ENCODE measurements at places on chromosomes 6 and 20.

DNA sequence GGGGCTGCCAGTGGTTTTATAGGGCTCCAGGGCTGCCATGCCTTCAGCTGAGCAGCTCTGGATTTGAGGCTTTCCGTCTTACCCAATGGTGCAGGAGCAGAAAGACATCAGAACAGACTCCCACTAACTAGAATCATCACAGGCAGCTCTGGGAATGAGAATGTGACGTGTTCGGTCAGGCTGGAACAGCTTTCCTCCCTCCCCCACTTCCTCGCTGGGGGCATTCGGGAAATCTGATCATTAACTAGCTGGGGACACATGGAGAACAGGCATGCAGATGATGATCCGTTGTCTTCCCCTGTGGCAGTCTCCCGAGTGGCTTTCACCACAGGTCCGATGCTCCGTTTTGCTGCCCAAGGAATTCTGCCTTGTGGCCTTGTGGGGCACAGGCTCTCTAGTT lies 5.5 kb upstream of the MTG2 start:
- DNase-seq: no peak

DNA sequence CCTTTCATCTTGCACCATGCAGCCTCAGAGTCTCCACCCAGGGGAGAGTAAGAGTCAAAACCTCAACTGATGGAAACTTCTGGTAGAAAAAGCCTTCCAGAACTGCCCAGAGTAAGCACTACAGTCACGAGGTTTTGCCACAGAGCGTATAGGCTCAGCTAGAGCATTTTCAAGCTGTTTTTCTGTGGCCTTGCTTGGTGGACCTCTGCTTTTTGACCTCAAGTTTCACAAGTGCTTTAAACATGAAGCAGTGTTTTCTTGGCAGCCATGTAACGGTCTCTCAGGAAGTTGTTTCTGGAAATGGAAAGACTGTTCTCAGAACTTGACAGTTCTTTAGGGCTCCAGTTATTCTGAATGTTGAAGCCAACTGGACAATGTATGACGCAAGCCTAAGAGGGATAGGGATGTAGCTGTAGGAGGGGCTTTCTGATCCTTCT lies 146.5 kb downstream of the ZDHHC14 start:
- no peak for DNase-seq

DNA sequence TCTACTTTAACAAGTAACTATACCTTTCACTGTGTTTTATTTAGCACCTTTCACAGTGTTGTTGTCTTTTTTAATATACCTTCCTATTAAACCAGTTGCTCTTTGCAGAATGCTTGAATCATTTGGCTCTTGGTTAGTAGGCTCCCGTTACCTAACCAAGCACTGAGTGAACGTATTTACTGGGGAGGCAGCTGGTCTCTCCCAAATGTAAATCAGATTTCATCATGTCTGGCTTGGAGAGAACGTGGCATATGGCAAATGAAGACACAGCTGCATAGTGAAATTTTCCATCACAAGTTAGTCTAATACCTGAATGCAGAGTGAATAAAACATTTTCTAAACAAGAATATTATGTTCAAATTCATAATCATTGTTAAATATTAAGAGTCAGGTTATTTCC lies 12.4 kb downstream of the HTR1E start:
- DNase-seq: no peak

GRCh38 chr20:50306478-50307423 lies 116.1 kb downstream of the CEBPB start:
- DNase-seq: no peak

- DNase-seq: no peak
Observed at GRCh38 chr20:33611106-33611505, 51.0 kb upstream of the C20orf144 start.

- DNase-seq: peak; percentile 49
Observed at GRCh38 chr6:79868098-79868722, 79.1 kb downstream of the ELOVL4 start.

GRCh38 chr20:47703748-47704147 lies 81.5 kb downstream of the SULF2 start:
- DNase-seq: no peak

DNA sequence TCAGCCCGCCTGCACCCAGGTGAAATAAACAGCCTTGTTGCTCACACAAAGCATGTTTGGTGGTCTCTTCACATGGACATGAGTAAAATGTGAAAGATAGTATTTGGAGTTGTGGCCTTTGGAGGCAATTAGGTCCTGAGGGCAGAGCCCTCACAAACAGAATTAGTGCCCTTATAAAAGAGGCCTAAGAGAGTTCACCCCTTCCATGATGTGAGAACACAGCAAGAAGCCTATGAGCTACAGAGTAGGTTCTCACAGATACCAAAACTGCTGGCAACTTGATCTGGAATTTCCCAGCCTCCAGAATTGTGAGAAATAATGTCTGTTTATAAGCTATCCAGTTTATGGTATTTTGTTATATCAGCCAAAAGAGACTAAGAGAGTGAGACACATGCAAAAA lies 74.5 kb downstream of the TRDN start:
- no peak for DNase-seq

DNA sequence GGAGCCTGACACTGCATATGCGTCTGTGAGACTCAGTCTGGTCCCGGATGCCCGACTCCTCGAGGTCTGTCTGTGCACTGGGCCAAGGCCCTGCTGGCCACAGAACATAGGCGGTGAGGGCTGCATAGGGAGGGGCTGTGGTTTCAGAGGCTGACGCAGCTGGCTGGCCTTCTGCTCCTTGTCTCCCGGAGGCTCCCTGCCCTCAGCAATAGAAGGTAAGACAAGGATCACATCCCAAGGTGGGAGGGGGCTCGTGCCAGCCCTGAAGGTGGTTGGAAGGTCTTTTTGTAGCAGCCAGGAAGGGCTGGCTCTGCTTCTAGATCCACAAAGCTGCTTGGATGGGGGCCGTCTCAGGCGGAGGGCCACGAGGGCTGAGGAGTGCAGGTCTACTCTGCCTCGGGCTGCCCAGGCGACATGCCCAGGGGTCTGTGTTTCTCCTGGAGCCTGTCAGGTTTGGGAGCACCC lies 239.8 kb upstream of the SULF2 start:
- DNase-seq: peak; percentile 80

- DNase-seq: no peak
Observed at GRCh38 chr6:23731609-23732008, 394.4 kb upstream of the NRSN1 start.

DNA sequence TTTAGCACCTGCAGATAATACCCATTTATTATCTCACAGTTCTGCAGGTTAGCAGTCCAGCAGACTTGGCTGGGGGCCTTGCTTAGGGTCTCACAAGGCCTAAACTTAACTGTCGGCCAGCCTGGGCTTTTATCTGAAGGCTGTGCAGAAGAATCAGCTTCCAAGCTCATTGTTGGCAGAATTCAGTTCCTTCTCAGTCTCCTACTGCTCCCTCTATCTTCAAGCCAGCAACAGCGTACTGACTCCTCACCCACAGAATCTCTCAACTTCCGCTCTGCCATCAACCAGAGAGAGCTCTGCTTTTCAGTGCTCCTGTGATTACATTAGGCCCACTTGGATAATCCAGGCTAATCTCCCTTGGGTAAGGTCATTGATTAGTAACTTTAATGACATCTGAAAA lies 30.2 kb upstream of the NHSL1 start:
- DNase-seq: no peak

- no peak for DNase-seq
Observed at GRCh38 chr6:15073344-15073789, 172.5 kb upstream of the JARID2 start.

GRCh38 chr20:45578231-45578630 lies 853 bp downstream of the WFDC8 start:
- no peak for DNase-seq

GRCh38 chr6:150705392-150705791 lies 105.7 kb downstream of the PLEKHG1 start:
- DNase-seq: no peak

GRCh38 chr6:145241721-145242120 lies 493.6 kb downstream of the EPM2A start:
- no peak for DNase-seq

- DNase-seq: no peak
Observed at GRCh38 chr6:128516514-128516898, 3.9 kb downstream of the PTPRK start.

DNA sequence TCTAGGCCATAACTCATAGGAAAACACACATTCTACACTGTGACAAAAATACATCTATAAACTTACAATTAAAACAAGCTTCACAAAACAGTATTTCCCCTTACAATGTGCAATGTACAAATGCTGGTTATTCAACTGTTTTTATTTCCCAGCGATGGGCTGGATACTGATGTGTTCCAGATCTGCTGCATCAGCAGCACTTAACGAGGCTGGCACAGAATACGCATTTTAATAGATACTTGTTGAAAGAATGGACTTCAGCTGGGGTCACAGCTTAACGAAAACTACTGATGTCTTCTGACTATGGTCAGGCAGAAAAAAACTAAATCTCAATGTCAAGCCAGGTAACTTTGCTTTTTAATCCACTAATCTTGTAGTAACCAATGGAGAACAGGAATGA lies 70.9 kb downstream of the B4GALT5 start:
- no peak for DNase-seq

DNA sequence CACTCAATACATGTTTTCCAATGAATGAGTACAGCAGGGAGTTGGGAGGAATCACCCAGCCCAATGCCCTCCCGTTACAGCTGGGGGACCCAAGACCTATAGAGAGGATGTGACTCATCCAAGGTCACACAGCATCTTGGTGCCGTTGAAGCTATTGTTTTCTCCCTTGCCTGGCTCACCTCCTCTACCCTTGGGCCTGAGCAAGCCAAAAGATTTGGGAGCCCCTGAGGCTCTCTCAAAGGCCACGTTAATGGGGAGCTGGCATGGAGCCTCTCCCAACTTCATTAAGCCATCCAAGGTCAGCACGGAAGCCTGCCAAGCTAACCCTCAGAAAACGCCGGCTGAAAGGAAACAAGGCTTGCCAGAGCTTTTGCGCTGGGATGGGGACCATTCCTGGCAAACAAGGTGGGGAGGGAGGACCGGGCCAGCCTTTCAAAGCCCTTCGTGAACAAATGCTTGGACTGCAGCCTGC lies 30.4 kb downstream of the KCNB1 start:
- DNase-seq: no peak

DNA sequence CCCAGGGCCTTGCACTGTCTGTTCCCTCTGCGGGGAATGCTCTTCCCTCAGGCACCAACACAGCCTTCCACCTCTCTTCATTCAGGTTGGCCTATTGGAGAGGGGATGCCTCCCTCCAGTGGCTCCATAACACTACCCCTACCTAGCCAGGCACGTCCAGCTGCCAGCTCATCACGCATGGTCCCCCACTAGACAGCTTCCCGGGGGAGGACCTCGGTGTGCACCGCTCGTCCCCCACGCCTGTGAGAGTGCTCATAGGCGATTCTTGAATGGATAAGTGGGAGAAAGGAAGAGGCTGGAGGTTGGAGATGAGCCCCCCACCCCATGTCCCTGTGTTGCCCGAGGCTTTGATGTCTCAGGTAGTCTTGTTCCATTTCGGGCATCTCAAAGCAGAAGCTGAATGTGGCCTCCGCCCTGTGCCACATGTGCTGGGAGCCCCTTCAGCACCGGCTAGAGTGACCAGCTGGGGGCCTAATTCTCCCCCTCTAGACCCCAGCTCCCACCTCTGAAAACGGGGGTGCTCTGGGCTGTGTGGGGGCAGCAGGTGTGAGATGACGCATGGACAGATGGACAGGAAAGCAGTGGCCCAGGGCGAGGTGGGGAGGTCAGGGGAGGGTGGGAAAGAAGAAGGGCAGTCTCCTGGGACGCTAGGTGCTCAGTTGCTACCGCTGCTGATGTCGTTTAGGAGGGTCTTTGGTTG lies 333.0 kb downstream of the TAF4 start:
- no peak for DNase-seq

DNA sequence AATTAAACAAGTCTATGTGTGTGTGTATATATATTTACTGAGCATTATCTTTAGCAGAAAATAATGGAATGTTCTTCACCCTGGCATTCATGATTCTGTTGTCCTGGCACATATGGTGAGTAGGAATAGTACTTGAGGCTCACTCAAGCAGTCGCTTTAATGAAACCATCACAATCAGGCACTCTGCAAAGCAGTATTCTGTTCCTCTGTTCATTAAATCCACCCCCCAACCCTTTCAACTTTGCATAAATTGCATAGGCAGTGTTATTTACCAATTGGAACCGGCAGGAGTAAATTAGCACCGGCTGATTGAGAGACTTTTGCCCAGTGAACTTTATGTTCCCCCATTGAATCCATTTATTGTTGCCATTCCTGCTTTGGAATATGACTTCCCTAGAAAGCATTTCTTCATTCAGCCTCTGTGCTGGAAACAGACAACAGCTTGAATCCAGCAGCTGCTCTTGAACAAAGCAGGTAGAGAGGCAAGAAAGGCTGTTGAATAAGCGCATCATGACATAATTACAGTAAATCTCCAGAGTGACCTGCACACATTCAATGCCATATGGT lies 268.0 kb upstream of the RNF217 start:
- no peak for DNase-seq

DNA sequence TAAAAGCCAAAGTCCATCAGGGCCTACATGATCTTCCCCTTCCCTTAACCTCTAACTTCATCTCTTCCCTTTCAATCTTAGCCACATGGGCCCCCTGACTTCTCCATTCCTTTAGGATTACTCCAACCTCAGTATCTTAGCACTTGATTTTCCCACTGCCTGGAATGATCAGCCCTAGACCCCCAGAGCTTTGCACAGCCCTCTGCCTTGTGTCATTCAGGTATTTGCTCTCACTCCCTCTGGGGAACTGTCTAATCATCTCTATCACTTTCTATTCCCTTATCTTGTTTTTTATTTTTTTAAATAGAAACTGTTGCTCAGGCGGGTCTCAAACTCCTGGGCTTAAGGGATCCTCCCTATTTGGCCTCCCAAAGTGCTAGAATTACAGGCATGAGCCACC lies 13.3 kb upstream of the ZNFX1 start:
- DNase-seq: no peak

DNA sequence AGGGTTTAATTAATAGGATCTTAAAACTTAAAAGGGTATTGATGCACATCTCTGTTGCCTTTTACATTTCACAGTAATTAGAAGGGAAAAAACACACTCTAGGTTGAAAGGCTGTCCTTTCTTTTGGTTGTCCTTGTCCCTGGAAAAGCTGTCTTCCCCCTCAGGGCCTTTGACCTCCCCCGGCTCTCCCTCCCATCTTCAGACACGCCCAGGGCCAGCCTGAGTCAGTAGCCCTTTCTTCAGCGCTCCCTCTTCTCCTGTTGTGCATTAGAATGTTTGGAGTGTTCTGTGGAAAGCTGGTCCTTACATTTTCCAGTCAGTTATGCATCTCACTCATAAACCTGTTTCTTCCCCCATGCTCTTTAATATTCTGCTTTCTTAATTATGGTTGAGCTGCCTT lies 157.0 kb downstream of the MTHFD1L start:
- DNase-seq: no peak

- DNase-seq: no peak
Observed at GRCh38 chr20:56582542-56582941, 46.6 kb upstream of the TFAP2C start.

GRCh38 chr20:47347661-47348435 lies 8.7 kb downstream of the ZMYND8 start:
- DNase-seq: no peak

GRCh38 chr6:71254323-71254722 lies 34.3 kb upstream of the OGFRL1 start:
- no peak for DNase-seq

DNA sequence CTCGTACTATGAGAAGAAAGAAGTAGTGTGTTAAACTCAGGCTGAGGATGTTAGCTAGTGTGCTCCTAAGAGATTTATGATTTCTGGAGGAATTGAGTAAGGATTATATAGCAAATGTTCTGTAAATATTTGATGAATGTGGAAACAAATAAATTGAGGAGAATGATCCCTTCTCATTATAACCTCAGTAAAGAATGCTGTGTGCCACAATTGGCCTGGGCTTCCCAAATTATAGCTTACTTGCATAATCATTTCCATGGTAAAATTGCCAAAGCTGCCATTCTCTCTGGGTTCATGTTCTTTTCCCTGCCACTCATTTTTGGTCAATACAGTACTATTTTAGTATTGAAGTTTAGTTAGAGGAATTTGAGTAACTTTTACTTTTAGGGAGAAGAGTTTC lies 128.5 kb downstream of the FLRT3 start:
- DNase-seq: no peak

Data from AG09319 (cell line).